ENCODE measurements at places on chromosomes 1 and 21.

- DNase-seq = no peak
Measured at GRCh38 chr1:36471830-36472641, 7.9 kb upstream of the MRPS15 start.

- peak; percentile 40 for DNase-seq
Measured at GRCh38 chr1:158998781-158999161, 10.9 kb upstream of the IFI16 start.

GRCh38 chr1:44932151-44932550 lies 54.2 kb downstream of the EIF2B3 start:
- DNase-seq = no peak

- DNase-seq = no peak
Measured at GRCh38 chr1:40244138-40244744, 3.5 kb upstream of the TMCO2 start.

DNA sequence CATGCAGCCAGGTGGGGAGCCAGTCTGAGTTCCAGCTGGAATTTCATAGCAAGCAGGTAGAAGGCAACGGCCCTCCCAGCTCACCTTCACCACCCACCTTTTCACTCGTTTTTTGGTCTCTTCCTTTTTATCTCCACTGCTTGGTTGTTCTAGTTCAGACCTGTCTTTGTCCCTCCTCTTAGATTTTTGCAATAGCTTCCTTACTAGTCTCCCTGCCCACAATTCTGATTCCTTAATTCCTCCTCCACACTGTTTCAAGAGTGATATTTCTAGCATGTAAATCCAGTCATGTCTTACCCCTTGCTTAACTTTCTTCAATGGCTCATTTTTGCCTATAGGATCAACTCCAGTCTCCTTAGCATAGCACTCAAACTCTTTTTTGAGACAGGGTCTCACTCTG lies 119.6 kb downstream of the TMEM53 start:
- no peak for DNase-seq

DNA sequence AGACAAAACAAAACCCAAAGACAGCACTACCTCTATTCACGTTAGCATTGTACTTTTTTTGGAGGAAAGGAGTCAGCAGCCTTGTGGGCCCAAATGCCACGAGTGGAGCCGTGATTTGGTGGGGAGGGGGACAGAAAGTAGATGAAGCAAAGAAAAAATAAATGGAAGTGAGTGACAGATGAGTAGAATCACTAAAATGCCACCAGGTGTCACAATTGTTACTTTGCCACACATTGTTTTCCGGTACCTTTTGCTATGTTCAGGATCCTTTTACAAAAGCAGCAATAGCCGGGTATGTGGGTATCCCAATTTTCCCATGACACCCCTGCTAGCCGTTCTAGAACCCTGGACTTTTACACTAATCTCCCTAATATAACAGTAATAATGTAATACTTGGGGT lies 85.0 kb upstream of the AK4 start:
- peak; percentile 20 for DNase-seq

GRCh38 chr1:196056966-196057365 lies 551.3 kb downstream of the KCNT2 start:
- DNase-seq = no peak

DNA sequence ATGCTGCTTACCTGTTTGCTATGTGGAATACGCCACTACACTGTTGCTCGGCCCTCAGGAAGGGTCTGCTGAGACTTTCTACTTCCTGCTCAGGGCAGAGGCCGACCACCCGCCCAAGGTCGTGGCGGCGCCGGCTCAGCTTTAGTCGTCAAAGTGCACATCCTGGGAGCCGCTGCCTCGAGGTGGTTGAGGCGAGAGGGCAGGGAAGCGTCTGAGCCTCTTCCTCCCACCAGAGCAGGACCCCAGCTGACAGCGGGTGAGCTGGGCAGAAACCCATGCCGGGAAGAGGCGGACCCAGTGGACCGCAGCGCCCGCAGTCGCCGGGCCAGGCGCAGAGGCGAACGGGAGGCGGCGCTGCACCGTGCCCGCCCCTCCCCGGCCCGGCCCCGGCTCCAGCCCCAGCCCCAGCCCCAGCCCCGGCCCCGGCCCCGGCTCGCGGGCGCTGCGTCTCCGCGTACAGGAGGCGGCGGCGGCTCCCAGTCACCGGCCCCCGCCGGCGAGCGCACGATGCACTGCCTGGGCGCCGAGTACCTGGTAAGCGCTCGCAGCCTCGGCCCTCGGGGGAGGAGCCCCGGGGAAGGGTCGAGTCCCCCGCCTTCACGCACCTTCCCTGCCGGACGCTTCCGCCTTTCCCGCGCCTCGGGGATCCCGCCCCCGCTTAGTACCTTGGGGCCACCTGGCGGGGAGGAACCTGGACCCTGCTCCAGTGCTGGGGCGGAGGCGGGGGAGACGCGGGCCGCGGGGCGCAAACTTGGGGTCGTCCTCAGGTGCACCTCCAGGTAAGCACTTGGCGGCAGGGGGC lies at the start of gene SLC44A3:
TSS of gene SLC44A3 (plus strand) at position 413 of the 802 bp plus-strand sequence. CDS start at position 508, 95 bp downstream.
- peak; percentile 26 for DNase-seq

DNA sequence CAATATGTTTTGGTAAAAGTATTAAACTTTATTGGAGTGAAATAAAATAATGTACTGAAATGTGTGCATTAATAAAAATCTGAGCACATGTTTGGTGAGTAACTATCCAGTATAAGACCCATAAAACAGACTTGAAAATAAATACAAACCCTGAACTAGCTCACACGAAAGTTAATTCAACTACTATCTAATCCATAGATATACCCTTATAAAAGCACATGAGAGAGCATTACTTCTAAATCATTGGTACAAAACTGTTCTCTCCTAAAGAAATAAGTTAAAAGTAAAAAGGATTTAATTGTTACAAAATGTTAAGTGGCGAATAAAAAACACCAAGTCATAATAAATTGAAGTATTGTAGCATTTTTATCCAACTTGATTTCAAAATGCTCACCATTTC lies 295.6 kb downstream of the PTPRC start:
- no peak for DNase-seq

DNA sequence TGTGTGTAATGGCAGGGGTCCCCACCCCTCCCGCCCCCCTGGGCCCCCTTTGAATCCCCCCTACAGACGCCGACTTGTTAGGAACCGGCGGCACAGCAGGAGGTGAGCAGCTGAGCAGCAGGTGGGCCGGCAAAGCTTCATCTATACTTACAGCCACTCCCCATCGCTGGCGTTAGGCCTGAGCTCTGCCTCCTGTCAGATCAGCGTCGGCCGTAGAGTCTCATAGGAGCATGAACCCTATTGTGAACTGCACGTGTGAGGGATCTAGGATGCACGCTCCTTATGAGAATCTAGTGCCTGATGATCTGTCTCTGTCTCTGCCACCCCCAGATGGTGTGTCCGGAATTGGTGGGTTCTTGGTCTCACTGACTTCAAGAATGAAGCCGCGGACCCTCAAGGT lies 14.9 kb upstream of the VPS26C start:
- no peak for DNase-seq

DNA sequence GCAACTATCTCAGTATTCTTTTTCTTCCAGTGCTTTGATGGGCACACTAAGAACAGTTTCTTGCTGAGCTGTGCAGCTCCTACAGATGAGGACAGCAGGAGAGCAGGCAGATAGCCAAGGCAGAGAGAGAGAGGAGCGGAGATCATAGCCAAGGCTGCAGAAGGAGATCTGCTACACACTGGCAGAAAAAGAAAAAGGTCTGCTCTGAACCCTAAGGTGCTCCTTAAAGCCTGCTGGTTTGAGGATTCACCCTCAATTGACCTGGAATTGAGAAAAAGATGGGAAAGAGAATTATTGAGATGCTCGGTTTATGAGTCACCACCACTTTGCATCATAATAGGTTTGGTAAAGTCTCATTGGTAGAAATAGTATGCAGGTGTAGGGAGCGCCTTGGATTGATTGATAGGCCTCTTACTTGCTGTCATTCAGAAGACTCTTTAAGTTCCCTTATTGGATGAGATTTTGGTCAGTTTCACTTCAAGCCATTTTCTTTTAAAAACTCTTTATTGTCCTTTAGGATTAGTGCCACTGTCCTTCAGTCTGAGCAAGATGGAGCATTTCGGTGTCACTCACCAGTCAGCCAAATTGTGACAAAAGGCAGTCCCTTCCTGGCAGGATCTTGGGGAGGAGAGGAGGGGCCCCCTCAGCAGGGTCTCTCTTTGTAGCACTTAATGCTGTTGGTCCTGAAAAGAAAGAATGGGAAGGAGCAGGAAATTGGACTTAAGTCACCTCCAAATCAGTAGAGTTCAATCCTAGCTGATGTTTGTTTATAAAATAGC lies 685.0 kb downstream of the ADGRL2 start:
- DNase-seq = no peak

GRCh38 chr21:30408782-30409494 lies 13.1 kb downstream of the KRTAP13-1 start:
- DNase-seq = peak; percentile 14

DNA sequence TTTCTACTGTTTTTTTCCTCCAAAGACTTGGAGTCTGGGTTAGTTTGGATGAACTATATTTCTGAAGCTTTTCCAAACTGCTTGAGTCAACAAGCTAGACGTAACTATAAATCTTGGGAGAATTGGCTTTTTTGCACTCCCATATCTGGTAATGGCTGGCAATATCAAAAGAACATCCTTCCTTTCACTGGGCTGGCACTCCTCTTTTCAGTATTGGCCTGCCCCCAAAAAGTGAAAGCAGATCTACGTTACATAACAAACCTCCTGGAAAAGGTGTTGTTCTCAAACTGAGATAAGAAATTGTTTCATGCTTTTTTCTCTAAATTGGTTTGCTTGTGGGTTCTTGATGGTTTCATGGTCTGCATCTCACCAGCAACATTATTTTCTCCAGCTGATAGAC lies 499.3 kb downstream of the NEGR1 start:
- DNase-seq = no peak

GRCh38 chr1:168443899-168444298 lies 99.9 kb downstream of the XCL2 start:
- DNase-seq = no peak

- DNase-seq = no peak
Measured at GRCh38 chr1:21514245-21514644, 5.0 kb downstream of the ALPL start.

DNA sequence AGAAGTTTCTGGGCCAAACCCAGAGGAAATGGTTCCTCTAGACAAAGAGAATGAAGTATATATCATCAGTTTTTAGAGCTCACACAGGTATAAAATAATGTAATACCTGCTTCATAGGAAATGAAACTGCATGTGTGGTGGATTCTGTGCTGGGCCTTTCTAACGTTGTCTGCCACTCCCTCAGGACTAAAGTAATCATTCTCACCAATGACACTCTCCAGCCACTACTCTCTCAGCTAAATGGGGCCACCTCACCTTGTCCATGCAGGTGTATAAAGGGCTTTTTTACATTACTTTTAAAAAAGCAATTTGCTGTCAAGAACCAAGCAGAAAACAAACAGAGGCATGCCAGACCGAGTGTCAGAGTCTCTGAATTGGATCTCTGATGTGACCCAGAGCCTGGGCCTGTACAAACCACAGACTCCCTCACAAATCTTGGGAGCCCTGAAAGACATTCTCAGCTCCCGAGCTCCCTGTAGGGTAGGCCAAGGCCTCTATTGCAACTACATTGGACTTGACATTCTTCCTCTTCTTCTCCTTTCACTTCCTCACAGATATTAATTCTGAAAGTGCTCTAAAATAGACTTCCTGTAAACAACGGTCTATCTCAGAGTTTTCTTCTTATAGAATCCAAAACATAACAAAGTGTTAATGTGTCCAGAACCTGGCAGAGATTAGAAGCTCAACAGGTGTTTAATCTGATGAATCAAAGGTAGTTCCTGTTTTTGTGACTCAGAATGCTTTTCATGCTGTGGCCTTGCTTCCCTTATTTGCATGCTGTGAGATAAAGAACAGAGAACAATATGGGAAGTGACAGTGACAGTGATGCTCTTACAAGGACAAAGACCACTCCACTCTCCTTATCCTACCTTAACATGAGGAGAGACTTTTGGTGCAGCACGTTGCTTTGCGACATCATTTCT lies 8.6 kb downstream of the AIM2 start:
- no peak for DNase-seq

DNA sequence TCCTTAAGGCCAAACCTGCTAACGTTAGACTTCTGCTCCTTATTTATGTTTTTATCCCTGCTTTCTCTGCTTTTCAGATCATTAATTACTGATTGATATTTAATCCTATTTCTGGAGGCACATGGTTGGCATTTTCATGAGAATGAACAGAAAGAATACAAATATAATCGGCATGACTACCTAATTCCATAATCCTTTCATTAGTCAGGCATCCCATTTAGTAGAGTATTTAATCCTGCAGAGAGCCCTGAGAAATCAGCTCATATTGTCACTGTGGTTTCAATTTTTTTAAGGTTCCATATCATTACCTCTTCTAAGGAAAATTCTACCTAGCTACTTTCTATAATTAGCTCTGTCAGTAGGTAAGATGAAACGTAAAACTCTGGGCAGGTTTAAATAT lies 238.8 kb downstream of the NCAM2 start:
- no peak for DNase-seq

DNA sequence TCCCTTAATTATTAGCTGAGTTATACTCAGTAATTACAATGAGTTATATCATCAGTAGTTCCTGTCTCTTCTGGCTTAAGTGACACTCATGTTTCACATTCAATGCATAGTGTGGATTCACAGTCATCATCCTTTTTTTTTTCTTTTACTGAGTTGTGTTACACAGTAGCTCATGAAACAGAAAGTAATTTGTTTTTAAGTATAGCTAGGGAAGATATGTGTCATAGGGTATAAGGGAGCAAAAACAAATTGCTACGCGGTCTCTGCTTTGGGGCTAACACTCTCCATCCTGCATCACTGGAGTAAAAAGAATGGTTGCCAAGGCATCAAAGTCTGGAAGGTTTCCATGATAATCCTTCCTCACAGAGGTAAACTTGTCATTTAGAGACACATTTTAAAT lies 971.7 kb upstream of the NCAM2 start:
- DNase-seq = no peak

- no peak for DNase-seq
Measured at GRCh38 chr1:82491301-82492048, 690.7 kb downstream of the ADGRL2 start.

DNA sequence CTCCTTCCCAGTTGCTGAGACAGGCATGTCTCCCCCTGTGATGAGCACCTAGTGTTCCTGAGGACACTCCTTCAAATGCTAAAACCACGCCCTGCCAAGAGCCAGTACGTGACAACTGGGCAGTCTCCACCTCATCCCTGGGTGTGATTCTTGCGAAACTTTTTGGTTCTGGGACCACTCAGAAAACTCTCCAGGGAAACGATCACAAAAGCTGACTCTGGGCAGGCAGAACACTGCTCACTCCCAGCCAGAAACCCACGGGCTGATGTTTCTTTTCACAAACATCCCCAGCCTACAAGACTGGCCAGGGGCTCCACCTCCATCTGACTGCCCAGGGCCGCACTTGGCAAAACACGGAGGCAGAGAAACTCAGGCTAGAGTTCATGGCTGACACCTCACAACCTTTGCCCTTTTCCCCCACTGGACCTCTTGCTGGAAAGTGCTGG lies 24.4 kb downstream of the DHRS3 start:
- DNase-seq = no peak

GRCh38 chr1:150683914-150684313 lies 13.0 kb downstream of the GOLPH3L start:
- DNase-seq = no peak

DNA sequence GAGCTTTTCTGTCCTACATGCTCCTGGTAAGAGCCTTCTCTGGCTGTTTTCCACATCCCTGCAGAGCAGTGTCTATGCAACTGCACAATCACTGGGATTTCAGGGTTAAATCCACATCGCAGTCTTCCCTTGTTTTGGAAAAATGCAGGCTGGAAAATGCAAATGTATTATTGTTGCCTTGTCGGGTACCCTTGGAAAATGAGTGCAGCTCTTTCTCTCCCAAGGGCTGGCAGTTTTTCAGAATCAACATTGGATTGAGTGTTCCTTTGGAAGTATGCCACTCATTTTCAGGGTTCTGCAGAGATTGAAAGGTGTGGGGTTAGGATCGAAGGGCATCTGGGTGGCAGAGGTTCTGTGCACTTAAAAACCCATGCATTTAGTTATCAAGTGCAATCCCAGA lies 3.2 kb downstream of the NOS1AP start:
- no peak for DNase-seq

Measured in HepG2 (cell line).